Activated CD8-positive, alpha-beta memory T cell treated with anti-CD3 and anti-CD28 coated beads, Interleukin-2, amount 10 ng/mL, durations not matched to agents 7 days and 5 days (primary cell): ENCODE measurements at places on chromosomes 3 and 15. TPM values are rescaled to one million over a fixed set of nuclear protein-coding genes. Genes with fewer than 3 reads are reported as not detected.

SH2D7 gene
- total RNA-seq: 0.28 TPM

SHISA5 gene
- total RNA-seq: 198 TPM

GNAT1 gene
- total RNA-seq: not detected

ACKR2 gene
- total RNA-seq: 2.6 TPM

DNA sequence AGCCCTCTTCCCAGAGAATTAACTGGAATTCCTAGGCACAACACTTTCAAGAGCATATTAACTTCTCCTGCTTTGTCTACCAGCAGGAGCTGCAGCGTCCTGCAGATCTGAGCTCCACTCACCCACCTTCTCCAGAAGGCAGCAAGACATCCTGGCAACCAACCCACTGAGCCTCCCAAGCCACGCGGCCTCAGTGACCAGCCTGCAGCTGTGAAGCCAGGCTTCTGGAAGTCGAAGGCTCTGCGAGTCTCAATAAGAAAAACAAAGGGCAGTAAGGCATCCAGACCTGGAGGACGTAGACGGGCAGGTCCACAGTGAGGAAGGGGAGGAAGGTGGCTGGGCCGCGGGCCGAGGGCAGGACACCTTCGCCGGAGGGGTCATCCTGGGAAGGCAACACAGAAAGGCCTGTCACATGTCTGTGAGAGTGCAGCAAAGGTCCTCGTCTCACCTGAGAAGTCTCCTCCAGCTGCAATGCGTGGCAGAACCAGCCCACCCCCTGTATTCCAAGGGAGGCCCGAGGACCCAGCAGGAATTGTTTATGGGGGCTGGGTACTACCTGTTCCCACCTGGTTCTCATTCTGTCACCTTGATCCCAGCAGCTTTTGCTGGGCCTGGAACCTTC, 36.2 kb downstream of the ZXDC start:
- DNase-seq: no peak
- H3K4me3 ChIP-seq: no peak overlapping the region
- no peaks in the 10 kb centered on the region for H3K27me3 ChIP-seq
- H3K27ac ChIP-seq: no peak overlapping the region
- no peaks in the 10 kb centered on the region for H3K36me3 ChIP-seq

GRCh38 chr15:99446565-99447496, 119.0 kb upstream of the MEF2A start:
- peaks cover 26% of the 10 kb centered on the region for H3K4me1 ChIP-seq
- H3K36me3 ChIP-seq: no peaks in the 10 kb centered on the region
- DNase-seq: peak; percentile 29
- H3K27ac ChIP-seq: no peak overlapping the region
- peaks cover 35% of the 10 kb centered on the region for H3K27me3 ChIP-seq
- no peak overlapping the region for H3K4me3 ChIP-seq

DNA sequence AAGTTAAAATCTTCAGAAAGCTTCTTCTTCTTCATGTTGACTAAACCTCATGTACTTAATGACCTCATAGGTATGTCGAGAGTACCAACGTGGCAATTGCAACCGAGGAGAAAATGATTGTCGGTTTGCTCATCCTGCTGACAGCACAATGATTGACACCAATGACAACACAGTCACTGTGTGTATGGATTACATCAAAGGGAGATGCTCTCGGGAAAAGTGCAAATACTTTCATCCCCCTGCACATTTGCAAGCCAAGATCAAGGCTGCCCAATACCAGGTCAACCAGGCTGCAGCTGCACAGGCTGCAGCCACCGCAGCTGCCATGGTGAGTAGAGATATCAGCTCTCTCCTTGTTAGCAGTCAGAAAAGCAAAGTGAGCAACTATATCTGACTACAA, 176.5 kb downstream of the MBNL1 start:
- H3K27ac ChIP-seq: no peak overlapping the region
- H3K4me1 ChIP-seq: peaks cover 38% of the 10 kb centered on the region
- DNase-seq: no peak
- no peak overlapping the region for H3K4me3 ChIP-seq
- H3K36me3 ChIP-seq: peaks cover 34% of the 10 kb centered on the region
- no peaks in the 10 kb centered on the region for H3K27me3 ChIP-seq

TMEM45A gene
- total RNA-seq: 0.89 TPM

MEGF11 gene
- not detected for total RNA-seq

DNA sequence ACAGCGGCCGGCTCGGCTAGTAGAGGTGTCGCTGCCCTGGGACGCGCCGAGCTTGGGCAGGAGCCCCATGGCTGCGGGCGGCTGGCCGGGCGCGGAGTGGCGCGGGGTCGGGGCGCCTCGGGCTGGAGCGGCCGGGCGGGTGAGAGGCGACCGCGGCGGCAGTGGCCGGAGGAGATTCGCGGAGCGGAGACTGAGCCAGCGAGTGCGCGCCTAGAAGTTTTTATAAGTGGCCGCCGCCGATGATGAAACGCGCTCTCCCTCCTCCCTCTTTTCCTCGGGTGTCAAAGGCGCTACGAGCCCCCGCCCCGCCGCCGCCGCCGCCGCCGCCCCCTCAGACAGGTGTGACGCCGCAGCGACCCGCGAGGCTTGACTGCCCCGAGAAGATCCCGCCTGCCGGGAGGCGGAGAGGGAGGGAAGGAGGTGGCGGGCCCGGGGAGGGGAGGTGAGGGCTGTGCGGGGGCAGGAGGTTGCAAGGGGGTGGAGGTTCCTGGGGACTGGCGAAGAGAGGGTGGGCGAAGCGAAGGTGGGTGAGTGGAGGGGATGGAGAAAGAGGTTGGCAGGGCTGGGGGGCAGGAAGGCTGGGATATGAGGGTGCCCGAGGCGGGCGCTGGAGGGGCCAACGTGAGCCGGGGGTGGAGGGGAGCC, at the start of gene SLCO2A1:
TSS of gene SLCO2A1 (minus strand) at position 192 of the 645 bp plus-strand sequence. CDS start at position 69, 123 bp downstream.
- no peak within 1 kb of the TSS for H3K27ac ChIP-seq
- no peaks in the 10 kb centered on the region for H3K36me3 ChIP-seq
- H3K4me3 ChIP-seq: peak within 1 kb of the TSS; percentile 20
- no peak for DNase-seq

- peaks cover 26% of the 10 kb centered on the region for H3K36me3 ChIP-seq
- DNase-seq: no peak
- H3K27me3 ChIP-seq: no peaks in the 10 kb centered on the region
- no peak overlapping the region for H3K4me3 ChIP-seq
- no peak overlapping the region for H3K27ac ChIP-seq
Measured at GRCh38 chr3:17213102-17213501, 328.3 kb downstream of the PLCL2 start.

GRCh38 chr3:59749291-59749690, 699.5 kb upstream of the CFAP20DC start:
- H3K36me3 ChIP-seq: no peaks in the 10 kb centered on the region
- no peak for DNase-seq
- H3K27ac ChIP-seq: no peak overlapping the region
- H3K4me1 ChIP-seq: peaks cover 17% of the 10 kb centered on the region

ABI3BP gene
- total RNA-seq: 1.2 TPM

- no peak overlapping the region for H3K4me3 ChIP-seq
- DNase-seq: no peak
- peaks cover 5% of the 10 kb centered on the region for H3K4me1 ChIP-seq
- H3K27ac ChIP-seq: no peak overlapping the region
Measured at GRCh38 chr15:56077081-56077480, 83.7 kb upstream of the NEDD4 start.

SH3GL3 gene
- not detected for total RNA-seq

NSUN3 gene
- 15.0 TPM for total RNA-seq

GP9 gene
- not detected for total RNA-seq

- no peak overlapping the region for H3K27ac ChIP-seq
- peaks cover 15% of the 10 kb centered on the region for H3K4me1 ChIP-seq
- H3K36me3 ChIP-seq: no peaks in the 10 kb centered on the region
- H3K27me3 ChIP-seq: no peaks in the 10 kb centered on the region
- no peak overlapping the region for H3K4me3 ChIP-seq
Measured at GRCh38 chr15:100106732-100107131, 235.0 kb downstream of the ADAMTS17 start.

DNA sequence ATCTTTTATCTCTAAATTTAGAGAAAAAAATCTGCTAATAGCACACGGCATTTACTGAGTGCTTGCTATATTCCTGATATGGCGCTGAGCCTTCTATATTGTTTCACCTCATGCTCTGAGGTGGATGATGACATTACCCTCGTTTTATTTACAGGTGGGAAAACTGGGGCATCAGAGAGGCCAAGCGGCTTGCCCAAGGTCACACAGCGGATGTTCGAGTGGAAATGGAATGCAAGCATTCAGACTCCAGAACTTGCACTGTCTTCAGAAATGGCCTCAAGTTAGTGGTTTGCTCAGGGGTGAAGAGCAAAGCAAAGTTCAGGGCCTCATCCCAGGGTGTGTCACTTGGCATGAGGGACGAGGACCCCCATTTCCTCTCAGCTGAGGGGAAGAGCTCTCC, 17.3 kb downstream of the EHD4 start:
- no peak overlapping the region for H3K27ac ChIP-seq
- H3K4me1 ChIP-seq: peaks cover 23% of the 10 kb centered on the region
- H3K36me3 ChIP-seq: peaks cover 19% of the 10 kb centered on the region

- H3K4me3 ChIP-seq: no peak overlapping the region
- H3K27ac ChIP-seq: no peak overlapping the region
- peaks cover 8% of the 10 kb centered on the region for H3K27me3 ChIP-seq
- peaks cover 27% of the 10 kb centered on the region for H3K4me1 ChIP-seq
Measured at GRCh38 chr3:110810356-110810755, 261.3 kb upstream of the NECTIN3 start.

GRCh38 chr3:73326396-73326795, 264.9 kb downstream of the EBLN2 start:
- no peak for DNase-seq
- no peaks in the 10 kb centered on the region for H3K36me3 ChIP-seq
- H3K4me1 ChIP-seq: no peaks in the 10 kb centered on the region
- H3K27me3 ChIP-seq: no peaks in the 10 kb centered on the region
- no peak overlapping the region for H3K27ac ChIP-seq

DNA sequence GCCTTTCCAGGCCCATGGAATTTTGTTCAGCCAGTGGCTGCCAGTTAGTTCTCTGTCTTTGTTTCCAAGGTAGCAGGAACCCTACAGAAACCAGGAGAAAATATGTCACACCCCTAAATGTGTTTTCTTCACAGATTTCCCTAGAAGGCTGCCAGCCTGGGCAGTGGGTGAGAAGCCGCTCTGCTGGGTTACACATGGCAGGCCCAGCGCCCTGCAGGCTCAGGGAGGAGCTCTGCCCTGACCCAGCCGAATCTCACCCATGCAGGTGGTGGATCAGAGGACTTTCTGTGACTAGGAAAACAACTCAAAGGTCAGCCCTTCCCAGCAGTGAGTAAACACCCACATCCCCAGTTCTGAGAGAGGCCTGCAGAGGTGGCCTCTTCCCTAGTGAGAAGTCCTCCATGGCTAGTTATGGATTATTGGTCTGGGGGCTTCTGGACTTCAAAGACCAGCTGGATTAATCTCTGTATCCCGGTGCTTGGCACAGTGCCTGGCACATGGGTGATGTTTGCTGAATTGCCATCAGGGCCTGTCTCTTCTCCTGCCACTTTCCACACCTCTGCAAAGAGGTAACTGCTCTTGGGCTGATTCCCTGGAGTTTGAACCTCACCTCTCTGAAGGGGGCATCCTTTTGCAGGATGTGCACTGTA, 34.7 kb upstream of the BDH1 start:
- H3K4me1 ChIP-seq: peaks cover 18% of the 10 kb centered on the region
- peaks cover 4% of the 10 kb centered on the region for H3K27me3 ChIP-seq
- no peak overlapping the region for H3K27ac ChIP-seq

CHL1 gene
- not detected for total RNA-seq

- H3K4me3 ChIP-seq: no peak overlapping the region
- H3K27me3 ChIP-seq: no peaks in the 10 kb centered on the region
- peaks cover 21% of the 10 kb centered on the region for H3K4me1 ChIP-seq
Measured at GRCh38 chr15:44706946-44707636, 4.0 kb downstream of the PATL2 start.

- DNase-seq: no peak
- H3K36me3 ChIP-seq: peaks cover 25% of the 10 kb centered on the region
- peaks cover 53% of the 10 kb centered on the region for H3K27me3 ChIP-seq
Measured at GRCh38 chr15:66917904-66918448, 147.4 kb upstream of the SMAD3 start.

CILP gene
- total RNA-seq: 0.05 TPM

DNA sequence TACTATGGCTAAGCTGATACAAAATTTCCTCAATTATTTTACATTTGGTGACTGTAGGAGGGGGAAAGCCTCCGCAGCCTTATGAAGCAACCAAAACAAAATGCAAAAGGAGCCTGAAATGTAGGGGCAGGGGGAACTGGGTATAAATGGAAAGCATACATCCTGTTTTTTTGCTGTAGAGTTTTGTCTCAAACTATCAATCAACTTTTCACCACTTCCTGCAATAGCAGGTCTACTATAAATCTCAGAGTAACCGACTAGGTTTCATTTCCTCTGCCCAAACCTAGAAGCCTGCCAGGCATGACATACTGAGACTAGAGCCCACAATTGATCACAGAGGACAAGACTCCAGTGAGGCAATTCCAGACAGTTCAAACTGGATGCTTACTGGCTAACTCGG, 91.3 kb downstream of the SHQ1 start:
- H3K36me3 ChIP-seq: peaks cover 25% of the 10 kb centered on the region
- H3K4me1 ChIP-seq: peaks cover 22% of the 10 kb centered on the region
- peak overlapping the region; percentile 6 for H3K4me3 ChIP-seq
- H3K27me3 ChIP-seq: no peaks in the 10 kb centered on the region

DNA sequence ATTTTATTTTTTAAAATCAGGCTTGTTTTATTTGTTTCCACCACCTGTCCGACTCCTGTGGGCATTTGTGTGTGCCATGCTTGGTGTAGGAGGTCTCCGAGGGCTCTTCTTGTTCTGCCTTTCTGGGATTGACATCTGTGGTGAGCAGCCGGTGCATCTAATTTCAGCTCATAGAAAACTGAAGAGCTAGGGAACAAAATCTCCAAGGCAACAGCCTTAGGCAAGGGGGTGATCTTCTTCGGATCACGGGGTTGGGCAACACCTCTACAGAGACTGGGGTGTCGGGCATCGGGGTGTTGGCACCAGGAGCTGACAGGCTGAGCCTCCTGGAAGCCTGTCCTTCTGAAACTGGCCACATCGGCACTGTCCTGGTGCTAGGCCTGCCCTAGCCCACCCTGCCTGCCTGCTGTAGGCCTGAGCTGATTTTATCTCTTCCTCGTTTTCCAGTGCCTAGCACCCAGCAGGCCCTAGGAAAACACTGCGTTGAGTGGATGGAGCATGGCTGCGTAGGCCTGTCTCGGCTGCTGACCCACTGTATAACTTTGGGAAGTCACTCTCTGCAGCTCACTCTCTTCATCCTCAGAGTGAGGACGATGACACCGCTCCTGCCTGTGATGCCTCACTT, 10.3 kb downstream of the CHCHD6 start:
- no peaks in the 10 kb centered on the region for H3K27me3 ChIP-seq
- no peak overlapping the region for H3K4me3 ChIP-seq
- H3K4me1 ChIP-seq: no peaks in the 10 kb centered on the region
- H3K27ac ChIP-seq: no peak overlapping the region
- DNase-seq: no peak
- no peaks in the 10 kb centered on the region for H3K36me3 ChIP-seq

RGMA gene
- not detected for total RNA-seq
